ENCODE measurements at places on chromosomes 12 and 14. TPM values are rescaled to one million over a fixed set of nuclear protein-coding genes. Genes with fewer than 3 reads are reported as not detected.

CPNE6 gene
- 0.12 TPM for total RNA-seq

DAO gene
- total RNA-seq = not detected

ELK3 gene
- 17.1 TPM for total RNA-seq

AMIGO2 gene
- 14.2 TPM for total RNA-seq

GYS2 gene
- not detected for total RNA-seq

CLEC1A gene
- total RNA-seq = not detected

TRIM9 gene
- 0.79 TPM for total RNA-seq

BCL11B gene
- total RNA-seq = 53.0 TPM

ZBTB25 gene
- 42.8 TPM for total RNA-seq

MBIP gene
- total RNA-seq = 21.3 TPM

P2RX2 gene
- not detected for total RNA-seq

DDX23 gene
- 146 TPM for total RNA-seq

MYF5 gene
- total RNA-seq = not detected

TPH2 gene
- not detected for total RNA-seq

ACTR10 gene
- total RNA-seq = 36.5 TPM

REM2 gene
- 0.93 TPM for total RNA-seq

FGF23 gene
- total RNA-seq = not detected

TAS2R14 gene
- total RNA-seq = 1.5 TPM

RPGRIP1 gene
- total RNA-seq = not detected

ESR2 gene
- total RNA-seq = 0.49 TPM

PLEKHG7 gene
- total RNA-seq = not detected

MSI1 gene
- total RNA-seq = not detected

AVPR1A gene
- not detected for total RNA-seq

PTHLH gene
- 0.35 TPM for total RNA-seq

ACACB gene
- 10.4 TPM for total RNA-seq

EGLN3 gene
- 4.3 TPM for total RNA-seq

GALNT6 gene
- total RNA-seq = 47.9 TPM

CHFR gene
- total RNA-seq = 87.7 TPM

KRT73 gene
- total RNA-seq = not detected

MMAB gene
- total RNA-seq = 35.4 TPM

DDN gene
- total RNA-seq = 0.38 TPM

MFAP5 gene
- not detected for total RNA-seq

CCDC184 gene
- total RNA-seq = 0.63 TPM

DEPDC4 gene
- 2.5 TPM for total RNA-seq

CLEC2D gene
- total RNA-seq = 355 TPM

ERP27 gene
- total RNA-seq = 5.4 TPM

KRT79 gene
- total RNA-seq = not detected

MOK gene
- 3.2 TPM for total RNA-seq

CCDC38 gene
- 0.12 TPM for total RNA-seq

NEMP1 gene
- 60.5 TPM for total RNA-seq

RPL10L gene
- total RNA-seq = not detected

SPSB2 gene
- total RNA-seq = 14.4 TPM

LRFN5 gene
- total RNA-seq = not detected

CACNA2D4 gene
- 8.2 TPM for total RNA-seq

HOXC4 gene
- 1.9 TPM for total RNA-seq

GSG1 gene
- not detected for total RNA-seq

OR6C76 gene
- total RNA-seq = not detected

SLC17A8 gene
- not detected for total RNA-seq

IL31 gene
- total RNA-seq = not detected

WASHC4 gene
- total RNA-seq = 40.1 TPM

MAPK1IP1L gene
- 110 TPM for total RNA-seq

ASIC1 gene
- total RNA-seq = 28.3 TPM

PIWIL1 gene
- not detected for total RNA-seq

OTOGL gene
- not detected for total RNA-seq

PSME2 gene
- total RNA-seq = 577 TPM

GPRC5A gene
- total RNA-seq = not detected
